EL (cell line): ENCODE measurements at places on chromosomes 5 and 9.
A peak's percentile ranks its signal among the peaks of the same experiment; 100 is the strongest.

GRCh38 chr9:114092336-114092735 lies 6.8 kb downstream of the KIF12 start:
- DNase-seq, result no peak

- peak; percentile 36 for DNase-seq
These were observed 12.7 kb downstream of the PTPDC1 start for GRCh38 chr9:94096819-94097577.

DNA sequence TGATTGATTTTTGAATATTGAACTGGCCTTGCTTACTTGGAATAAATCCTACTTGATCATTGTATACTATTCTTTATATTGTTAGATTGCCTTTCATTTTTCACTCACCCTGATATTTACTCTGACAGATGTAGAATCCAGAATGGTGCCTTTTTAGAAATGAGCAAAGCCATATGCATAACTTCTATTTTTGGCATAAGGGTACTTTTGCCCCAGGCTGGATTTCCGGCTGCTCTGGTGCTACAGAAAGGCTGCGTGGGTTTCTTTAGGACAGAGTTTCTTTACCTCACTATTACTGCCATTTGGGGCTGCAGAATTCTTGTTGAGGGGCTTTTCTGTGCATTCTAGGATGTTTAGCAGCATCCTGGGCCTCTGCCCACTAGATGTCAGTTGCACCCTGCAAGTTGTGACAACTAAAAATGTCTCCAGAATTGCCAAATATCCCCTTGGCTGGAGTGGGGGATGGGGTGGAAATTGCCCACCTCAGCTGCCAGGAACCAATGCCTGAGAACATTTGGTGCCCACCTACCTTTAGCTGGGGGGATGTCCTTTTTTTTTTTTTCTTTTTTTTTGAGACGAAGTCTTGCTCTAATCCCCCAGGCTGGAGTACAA lies 50.1 kb downstream of the SLC36A1 start:
- no peak for DNase-seq

DNA sequence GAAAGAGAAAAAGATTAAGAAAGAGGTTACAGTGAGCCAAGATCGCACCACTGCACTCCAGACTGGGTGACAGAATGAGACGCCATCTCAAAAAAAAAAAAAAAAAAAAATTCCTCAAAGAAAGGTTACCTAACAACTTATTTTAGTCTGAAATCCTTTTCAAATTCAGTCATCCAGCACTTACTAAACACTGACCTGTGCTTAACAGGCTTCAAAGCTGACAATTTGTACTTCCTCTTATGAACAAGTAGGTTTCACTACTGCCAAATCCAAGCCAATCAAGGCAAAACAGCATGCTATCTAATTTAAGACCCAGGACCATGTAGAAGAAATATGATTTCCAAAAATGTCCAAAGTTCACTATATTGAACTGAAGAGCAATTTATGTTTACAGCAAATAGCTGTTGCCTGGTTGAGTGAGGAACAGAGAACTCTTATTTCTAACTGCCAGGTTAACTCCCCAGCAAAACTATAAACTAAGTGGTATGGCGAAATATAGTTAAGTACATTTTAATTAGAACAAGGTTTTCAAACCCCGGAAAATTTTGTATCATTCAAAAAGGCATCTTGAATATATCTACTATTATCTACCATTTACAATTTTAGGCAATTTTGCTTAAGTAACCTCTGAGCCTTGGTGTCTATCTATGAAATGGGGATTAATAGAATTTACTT lies 13.4 kb downstream of the PWWP2A start:
- DNase-seq, result no peak

DNA sequence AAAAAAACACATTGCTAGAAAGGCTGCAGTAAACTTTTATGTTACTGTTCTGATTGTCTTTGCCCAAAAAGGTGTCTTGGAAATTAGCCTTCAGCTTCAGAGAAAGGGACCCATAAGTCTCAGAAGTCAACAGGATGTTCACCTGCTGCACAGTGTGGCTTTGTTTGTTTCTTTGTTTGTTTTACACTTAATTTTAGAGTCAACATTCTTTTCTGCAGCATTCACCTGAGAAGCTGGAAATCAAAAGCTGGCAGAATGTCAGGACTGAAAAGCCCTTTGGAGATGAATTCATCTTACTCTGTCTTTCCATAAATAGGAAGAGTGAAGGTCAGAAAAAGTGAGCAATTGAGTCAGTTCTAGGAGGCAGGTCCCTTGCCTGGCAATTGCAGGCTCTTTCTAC lies 170.0 kb downstream of the PAPPA start:
- DNase-seq, result no peak

DNA sequence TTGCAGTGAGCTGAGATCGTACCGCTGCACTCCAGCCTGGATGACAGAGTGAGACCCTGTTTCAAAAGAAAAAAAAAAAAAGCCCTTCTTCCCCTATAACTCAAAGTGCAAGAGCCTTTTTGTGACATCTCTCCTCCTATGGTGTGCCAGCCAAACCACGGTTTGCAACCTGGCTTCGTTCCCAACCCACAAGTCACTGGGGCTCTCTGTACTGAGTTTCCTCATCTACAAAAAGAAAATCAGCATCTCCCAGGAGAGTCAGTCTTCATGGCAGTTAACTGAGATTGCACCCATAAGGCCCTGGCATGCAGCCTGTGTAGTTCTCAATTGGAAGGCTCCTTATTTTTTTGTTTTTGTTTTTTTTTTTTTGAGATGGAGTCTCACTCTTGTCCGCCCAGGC lies 14.8 kb downstream of the ODF2 start:
- DNase-seq, result peak; percentile 43

DNA sequence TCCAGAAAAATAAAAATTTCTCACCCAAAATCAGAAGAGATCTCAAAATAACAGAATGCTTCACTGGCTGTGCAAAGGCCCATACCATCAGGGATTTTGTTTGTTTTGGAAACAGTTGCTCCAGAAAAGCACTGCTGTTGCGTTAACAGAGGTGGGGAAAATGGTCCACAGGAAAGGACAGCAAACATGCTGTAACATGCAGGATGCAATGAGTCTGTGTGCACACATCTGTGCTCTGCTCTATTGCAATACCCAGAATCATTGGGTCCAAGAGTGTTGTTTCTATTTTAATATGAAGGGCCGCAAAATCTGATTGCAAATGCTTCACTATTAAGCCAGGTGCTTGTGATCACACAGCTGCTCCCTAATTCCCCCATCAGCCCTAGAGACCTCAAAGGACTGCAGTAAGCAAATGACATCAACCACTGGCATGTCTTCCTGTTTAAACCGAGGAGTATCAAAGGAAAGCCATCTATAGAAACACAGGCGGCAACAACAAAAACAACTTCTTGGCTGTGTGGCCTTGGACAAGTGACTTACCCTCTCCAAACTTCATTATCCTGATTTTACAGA lies 141.0 kb downstream of the DCP2 start:
- no peak for DNase-seq

DNA sequence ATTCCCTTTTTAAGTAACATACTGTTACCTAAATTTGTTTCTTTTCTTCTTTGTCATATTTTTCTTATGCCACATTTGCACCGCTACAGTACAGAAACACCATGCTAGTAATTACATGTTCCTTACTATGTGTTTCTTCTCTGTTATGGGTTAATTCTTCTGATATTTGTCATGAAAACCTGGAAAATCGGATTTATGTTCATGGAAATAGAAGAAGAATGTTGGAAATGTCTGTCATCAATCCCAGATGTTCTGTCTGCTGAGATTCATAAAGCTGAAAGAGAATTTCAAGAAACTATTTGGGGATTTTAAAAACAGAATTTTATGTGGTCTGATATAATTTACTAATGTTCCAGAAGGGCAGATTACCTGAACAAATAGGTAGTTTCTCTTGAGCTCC lies 305.2 kb upstream of the NREP start:
- DNase-seq, result no peak

GRCh38 chr5:138889994-138890393 lies 14.9 kb upstream of the LRRTM2 start:
- DNase-seq, result no peak

DNA sequence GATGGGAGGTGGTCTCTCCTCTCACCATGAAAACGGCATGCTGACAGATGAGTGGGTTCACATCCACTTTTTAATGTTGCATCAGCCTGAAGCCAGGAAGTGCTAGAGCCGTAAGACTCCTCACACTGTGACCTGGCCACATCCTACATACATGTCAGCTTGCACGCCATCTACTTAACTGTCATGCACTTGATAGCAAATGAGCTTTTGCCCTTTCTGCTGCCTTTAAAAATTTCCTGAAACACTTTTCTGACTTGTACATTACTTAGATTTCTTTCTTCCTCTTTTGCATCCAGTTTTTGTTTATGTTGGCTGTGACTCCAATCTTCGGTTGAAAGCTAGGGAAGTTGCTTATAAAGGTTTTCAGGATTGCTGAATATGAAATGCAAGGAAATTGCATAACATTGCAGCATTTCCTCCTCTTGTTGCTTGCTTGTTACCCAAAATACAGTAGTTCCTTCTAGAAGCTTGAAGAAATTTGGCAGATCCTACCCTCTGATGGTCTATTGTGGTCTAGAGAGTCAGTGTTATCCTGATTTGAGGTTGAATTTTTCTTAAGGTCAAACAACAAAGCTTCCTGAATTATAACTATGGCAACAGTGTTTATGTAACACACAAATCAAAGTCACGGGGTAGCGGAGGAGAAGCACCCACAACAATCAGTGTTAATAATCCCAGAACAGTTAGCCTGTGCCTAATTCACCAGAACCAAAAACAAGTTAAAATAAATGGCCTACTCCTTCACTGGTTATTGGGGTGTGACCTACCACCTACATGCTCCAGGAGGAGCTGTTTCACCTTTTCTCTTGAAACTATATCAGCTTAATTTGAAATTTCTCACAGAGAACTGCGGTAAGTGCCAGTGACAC lies 232.5 kb downstream of the ARHGAP26 start:
- DNase-seq, result peak; percentile 77

DNA sequence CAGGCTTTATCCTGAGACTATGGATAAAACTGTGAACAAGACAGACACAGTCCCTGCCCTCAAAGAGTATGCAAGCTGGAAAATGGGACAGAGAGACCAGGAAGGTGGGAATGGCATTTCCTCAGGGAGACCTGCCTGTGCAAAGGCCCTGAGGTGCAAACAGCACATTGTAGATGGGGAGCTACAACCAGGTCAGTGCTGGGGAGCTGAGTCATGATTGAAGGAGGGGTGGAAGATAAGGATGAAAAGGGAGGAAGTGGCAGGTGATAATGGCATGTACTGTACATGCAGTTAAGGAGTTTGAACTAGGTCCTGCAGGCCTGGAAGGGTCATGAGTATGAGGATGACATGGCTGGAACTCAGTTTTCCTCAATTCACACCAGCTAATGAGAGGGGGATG lies 75.5 kb upstream of the BOD1 start:
- DNase-seq, result no peak

DNA sequence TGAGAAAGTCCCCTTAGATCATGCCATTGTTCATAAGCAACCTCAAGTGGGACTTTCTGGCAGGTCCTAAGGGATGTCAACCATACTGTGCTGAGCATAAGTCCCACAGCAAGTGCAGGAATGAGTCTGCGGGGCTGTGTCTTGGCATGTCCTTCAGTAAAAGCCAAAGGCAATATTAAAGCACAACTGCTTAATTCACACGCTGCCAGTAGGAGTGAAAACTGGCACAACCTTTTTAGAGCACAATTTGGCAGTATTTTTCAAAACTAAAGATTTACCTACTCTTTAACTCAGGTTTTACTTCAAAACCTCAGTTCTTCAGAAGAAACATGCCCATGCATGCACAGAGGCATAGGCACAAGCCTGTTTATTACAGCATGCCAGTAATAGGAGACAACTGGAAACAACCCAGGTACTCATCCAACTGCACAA lies 24.4 kb upstream of the SMAD5 start:
- no peak for DNase-seq

DNA sequence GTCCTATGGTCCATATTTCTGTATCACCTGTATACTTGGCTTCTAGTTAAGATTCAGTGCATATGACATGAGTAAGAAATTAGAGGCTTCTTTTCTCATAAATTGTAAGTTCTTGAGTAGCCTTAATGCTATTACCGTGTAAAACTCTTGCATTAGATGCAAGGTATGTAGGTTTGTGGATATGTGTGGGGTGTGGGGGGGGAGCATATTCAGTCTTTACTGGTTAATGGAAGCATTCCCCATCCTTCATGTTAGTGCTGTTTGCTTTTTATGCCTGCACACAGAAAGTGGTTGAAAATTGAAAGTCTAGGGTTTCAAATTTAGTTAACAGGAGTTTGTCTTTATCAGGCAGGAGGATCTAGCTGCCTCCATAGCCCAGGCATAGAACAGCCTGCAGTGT lies 16.1 kb downstream of the RAI14 start:
- no peak for DNase-seq

- DNase-seq, result no peak
These were observed 388.9 kb upstream of the PAPPA start for GRCh38 chr9:115764645-115765044.

- DNase-seq, result peak; percentile 71
These were observed 89.9 kb upstream of the GNAQ start for GRCh38 chr9:78121488-78121887.

GRCh38 chr5:14644623-14645237 lies 19.8 kb upstream of the OTULIN start:
- DNase-seq, result no peak

DNA sequence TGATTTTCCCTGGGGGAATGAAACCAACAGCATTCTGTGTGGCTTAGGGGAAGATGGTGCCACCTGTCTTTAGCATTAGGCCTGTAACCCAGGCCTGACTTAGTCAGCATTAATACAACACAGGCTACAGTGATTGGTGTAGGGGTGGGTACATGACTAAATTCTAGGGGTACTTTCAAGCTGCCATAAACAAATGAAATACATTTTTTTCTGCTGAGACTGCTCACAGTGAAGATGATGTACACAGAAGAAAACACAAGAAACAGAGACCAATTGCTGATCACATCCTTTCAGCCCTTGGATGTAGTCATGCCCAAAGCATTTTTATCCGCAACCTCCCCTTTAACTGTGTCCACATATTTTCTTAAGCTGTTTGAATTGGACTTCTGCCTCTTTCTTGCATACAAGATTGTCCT lies 527.2 kb downstream of the KCTD16 start:
- peak; percentile 98 for DNase-seq

- no peak for DNase-seq
These were observed 195.4 kb upstream of the TRIM32 start for GRCh38 chr9:116491659-116492058.
